ENCODE measurements at places on chromosomes 1 and 21.

DNA sequence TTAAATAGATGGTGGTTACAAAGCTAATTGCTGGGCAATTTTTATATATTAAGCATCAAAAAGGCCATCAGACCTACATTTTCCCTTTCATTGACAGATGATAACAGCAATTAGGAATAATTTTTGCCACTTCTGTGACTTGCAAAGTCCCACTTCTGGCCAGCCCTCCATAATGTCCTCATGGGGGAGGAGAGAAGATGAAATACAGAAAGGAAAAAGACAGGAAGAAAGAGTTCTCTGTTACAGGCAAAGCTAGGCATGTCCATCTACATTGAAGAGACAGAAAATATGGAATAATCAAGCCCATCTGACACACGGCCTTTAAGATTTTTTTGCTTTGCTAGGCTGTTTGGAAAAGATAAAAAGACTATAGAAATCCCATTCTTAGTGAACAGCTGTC lies 108.0 kb downstream of the ENAH start:
- H3K4me3 ChIP-seq: no peak overlapping the region
- H3K4me1 ChIP-seq: peaks cover 17% of the 10 kb centered on the region
- DNase-seq: no peak
- no peaks in the 10 kb centered on the region for H3K36me3 ChIP-seq
- H3K27ac ChIP-seq: no peak overlapping the region
- H3K27me3 ChIP-seq: peaks cover 5% of the 10 kb centered on the region

- DNase-seq: no peak
- H3K27ac ChIP-seq: no peak overlapping the region
- no peak overlapping the region for H3K4me3 ChIP-seq
- no peaks in the 10 kb centered on the region for H3K27me3 ChIP-seq
- H3K36me3 ChIP-seq: no peaks in the 10 kb centered on the region
Observed at GRCh38 chr1:87673748-87674147, 345.1 kb downstream of the LMO4 start.

DNA sequence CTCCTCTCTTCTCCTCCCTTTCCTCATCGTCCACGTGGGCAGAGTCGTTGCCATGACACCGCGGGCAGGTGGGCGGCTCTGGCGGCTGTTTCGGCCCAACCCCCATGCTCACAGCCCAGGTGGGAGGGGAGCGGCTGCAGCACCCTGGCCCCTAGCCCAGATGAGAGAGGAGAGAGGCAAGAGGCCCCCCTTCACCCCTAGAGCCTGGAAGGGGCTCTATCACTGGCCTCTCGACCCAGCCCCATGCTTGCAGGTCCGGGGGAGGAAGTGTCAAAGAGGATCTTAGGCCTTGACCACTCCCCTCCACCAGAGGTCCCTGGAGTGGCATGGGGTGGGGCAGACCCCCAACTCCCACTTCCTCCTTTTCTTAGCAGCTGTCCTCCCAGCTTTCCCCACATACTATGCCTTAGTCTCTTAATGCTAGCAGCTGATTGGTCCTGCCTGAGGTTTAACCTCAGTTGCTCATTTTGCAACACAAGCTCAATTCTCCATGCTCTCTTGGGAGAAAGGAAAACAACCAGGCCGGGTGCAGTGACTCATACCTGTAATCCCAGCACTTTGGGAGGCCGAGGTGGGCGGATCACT lies 10.4 kb downstream of the DLGAP3 start:
- H3K4me1 ChIP-seq: no peaks in the 10 kb centered on the region
- H3K27me3 ChIP-seq: peaks cover 30% of the 10 kb centered on the region
- H3K4me3 ChIP-seq: no peak overlapping the region
- no peak for DNase-seq

- H3K4me1 ChIP-seq: no peaks in the 10 kb centered on the region
- no peak for DNase-seq
- H3K27ac ChIP-seq: no peak overlapping the region
- H3K4me3 ChIP-seq: no peak overlapping the region
Observed at GRCh38 chr1:234435620-234436019, 43.4 kb downstream of the TARBP1 start.

DNA sequence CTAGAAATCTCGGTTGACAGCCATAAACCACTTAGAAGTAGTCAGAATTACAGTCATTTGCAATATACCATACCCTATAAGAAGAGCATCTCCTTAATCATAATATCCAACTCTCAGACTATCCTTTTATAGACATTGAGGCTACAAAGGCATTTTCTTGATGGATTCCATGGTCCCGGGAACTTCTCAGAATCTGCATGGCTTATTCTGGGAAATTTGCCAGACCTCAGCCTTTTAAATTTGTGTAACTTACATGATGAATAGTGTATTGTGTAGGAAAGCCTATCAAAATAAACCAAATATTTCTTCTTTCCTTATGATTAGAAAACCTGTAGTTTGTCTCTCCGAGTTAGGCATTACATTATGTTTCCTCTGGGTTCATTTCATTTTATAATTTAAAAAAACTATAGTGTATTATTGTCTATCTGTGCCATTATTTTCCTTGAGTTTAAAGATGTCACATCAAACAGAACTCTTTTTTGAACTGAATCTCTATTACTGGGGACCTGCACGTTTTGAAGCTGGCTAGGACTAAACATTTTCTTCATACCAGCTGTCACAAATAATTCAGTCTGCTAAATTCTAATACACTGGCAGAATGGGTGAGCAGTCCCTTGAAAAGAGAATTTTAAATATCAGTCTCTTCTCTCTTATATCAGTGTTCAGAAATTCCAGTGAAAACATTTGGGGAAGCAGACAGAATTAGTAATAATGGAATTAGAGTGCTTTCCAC lies 102.9 kb downstream of the GABPA start:
- no peaks in the 10 kb centered on the region for H3K4me1 ChIP-seq
- no peaks in the 10 kb centered on the region for H3K36me3 ChIP-seq
- no peak overlapping the region for H3K4me3 ChIP-seq
- no peak overlapping the region for H3K27ac ChIP-seq
- no peak for DNase-seq
- H3K27me3 ChIP-seq: peaks cover 9% of the 10 kb centered on the region

DNA sequence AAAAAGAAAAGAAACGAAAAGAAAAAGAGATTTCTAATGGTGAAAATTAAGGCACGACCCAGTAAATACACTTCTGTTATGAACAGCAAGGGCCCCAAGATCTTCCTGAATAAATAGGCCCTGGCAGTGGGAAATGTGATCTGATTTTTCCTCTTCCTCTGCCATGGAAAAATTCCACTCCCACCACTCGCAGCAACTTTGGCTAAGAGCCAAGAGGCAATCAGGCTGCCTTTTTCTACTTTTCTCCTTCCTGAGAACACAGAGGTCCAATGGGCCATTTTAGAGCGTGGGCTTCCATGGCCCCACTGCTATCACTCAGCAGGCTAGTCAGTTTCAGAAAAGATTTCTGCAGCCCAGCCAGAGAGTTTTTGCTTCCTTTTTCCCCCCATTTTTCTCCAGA lies 33.7 kb upstream of the AK4 start:
- no peak overlapping the region for H3K27ac ChIP-seq
- no peaks in the 10 kb centered on the region for H3K4me1 ChIP-seq
- DNase-seq: no peak
- H3K27me3 ChIP-seq: peaks cover 9% of the 10 kb centered on the region
- H3K36me3 ChIP-seq: peaks cover 2% of the 10 kb centered on the region

GRCh38 chr1:188463919-188464318 lies 1635.2 kb downstream of the PLA2G4A start:
- H3K27ac ChIP-seq: no peak overlapping the region
- no peaks in the 10 kb centered on the region for H3K4me1 ChIP-seq
- no peaks in the 10 kb centered on the region for H3K27me3 ChIP-seq

DNA sequence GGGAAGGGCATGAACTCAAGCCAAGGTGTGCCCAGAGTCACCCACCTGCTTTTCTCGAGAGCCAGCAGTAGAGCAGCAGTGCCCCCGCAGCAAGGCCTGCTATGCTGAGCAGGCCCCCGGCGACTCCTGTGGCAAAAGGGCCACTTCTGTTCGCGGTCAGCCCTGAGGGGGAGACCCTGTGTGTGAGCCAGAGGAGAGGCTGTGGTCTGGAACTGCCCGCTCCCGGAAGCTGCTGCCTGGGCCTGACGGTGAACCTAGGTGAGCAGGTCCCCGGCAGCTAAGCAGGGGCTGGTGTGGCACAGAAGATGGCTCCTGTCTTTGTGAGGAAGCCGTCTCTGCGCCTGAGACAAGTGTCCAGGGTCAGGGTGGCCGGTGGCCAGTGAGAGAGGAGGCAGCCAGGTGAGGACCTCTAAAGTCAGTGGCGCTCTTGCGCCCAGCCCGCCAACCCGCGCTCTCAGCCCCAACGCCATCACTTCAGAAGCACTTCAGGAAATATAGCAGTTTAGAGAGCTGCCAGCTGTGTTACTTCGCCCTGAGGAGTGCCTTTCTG lies 31.9 kb downstream of the FCRL5 start:
- peaks cover 7% of the 10 kb centered on the region for H3K4me1 ChIP-seq
- no peak overlapping the region for H3K4me3 ChIP-seq
- H3K36me3 ChIP-seq: no peaks in the 10 kb centered on the region
- DNase-seq: no peak

DNA sequence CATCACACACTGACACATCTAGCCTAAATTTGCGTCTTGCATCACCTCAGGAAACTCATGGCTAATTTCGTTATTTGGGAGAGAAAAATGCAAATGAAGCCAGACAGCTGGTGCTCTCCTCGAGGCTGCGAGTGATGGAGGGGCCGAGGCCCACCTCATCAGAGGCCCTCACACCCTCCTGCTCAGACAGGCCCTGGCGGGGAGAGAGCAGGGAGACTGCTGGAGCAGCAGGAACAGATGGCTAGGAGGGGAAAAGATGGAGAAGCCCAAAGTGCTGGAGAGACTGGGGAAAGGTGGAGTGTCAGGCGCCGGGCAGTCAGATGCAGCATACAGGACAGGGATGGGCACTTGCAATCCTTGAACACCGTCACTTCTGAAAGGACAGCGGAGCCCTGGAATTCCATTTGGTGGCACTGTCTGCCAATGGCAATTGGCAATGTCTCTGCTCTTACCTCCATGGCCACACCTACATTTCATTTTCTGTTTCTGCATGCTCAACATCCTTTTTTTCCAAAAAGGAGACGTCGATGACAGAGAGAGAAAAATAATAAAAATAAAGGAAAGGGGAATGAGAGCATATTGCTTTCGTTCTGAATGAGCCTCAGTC lies 286.2 kb downstream of the SPATA17 start:
- H3K4me3 ChIP-seq: no peak overlapping the region
- no peaks in the 10 kb centered on the region for H3K4me1 ChIP-seq
- no peaks in the 10 kb centered on the region for H3K27me3 ChIP-seq
- H3K27ac ChIP-seq: no peak overlapping the region
- no peaks in the 10 kb centered on the region for H3K36me3 ChIP-seq
- DNase-seq: no peak

- H3K36me3 ChIP-seq: no peaks in the 10 kb centered on the region
- H3K4me1 ChIP-seq: peaks cover 4% of the 10 kb centered on the region
- no peak overlapping the region for H3K4me3 ChIP-seq
- peaks cover 14% of the 10 kb centered on the region for H3K27me3 ChIP-seq
Observed at GRCh38 chr1:9289090-9289534, 3.6 kb upstream of the SPSB1 start.

DNA sequence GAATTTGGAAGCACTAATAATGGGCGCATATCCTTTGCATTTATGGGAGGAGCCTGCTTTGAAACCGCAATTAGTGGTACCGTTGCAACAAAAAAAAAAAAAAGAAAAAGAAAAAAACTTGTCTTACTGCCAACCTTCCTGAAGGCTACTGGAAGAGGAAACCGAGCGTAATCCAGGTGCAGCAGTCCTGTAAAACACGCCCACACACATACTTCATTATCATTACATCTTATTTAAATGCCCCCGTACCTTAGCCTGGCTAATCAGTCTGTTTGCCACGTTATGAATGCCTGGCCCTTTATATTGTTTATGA lies 686 bp upstream of the ZNF281 start:
- peaks cover 32% of the 10 kb centered on the region for H3K36me3 ChIP-seq
- no peaks in the 10 kb centered on the region for H3K27me3 ChIP-seq
- DNase-seq: no peak

- no peaks in the 10 kb centered on the region for H3K36me3 ChIP-seq
- H3K4me1 ChIP-seq: peaks cover 3% of the 10 kb centered on the region
- H3K27me3 ChIP-seq: peaks cover 2% of the 10 kb centered on the region
- DNase-seq: no peak
- no peak overlapping the region for H3K27ac ChIP-seq
- H3K4me3 ChIP-seq: no peak overlapping the region
Observed at GRCh38 chr1:4006676-4007374, 106.8 kb upstream of the C1orf174 start.

DNA sequence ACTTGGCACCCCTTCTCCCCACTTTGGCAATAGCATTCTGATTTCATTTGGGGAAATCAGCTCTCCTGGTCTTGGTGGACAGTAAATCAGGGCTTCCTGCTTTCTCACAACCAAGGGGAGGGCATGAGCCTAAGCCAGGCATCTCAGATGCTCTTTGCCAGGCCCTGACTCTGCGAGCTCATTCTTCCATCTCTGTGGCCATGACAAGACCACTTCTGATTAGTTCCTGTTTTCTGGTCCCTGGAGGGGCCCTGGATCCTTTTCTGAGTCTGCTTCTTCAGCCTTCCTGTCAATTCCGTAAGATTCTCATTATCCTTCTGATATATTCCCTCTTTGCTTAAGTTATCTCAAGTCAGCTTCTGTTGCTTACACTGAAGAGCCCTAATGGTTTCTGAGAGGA lies 210.4 kb downstream of the HIVEP3 start:
- H3K27me3 ChIP-seq: peaks cover 6% of the 10 kb centered on the region
- no peak for DNase-seq
- H3K4me1 ChIP-seq: peaks cover 18% of the 10 kb centered on the region
- H3K4me3 ChIP-seq: no peak overlapping the region
- no peak overlapping the region for H3K27ac ChIP-seq

- peaks cover 12% of the 10 kb centered on the region for H3K36me3 ChIP-seq
- no peaks in the 10 kb centered on the region for H3K27me3 ChIP-seq
- no peak overlapping the region for H3K27ac ChIP-seq
- H3K4me1 ChIP-seq: peaks cover 6% of the 10 kb centered on the region
- no peak overlapping the region for H3K4me3 ChIP-seq
Observed at GRCh38 chr1:15708486-15709137, 24.5 kb downstream of the PLEKHM2 start.

GRCh38 chr1:99580451-99580850 lies 65.5 kb upstream of the PALMD start:
- no peaks in the 10 kb centered on the region for H3K27me3 ChIP-seq
- H3K4me1 ChIP-seq: no peaks in the 10 kb centered on the region
- DNase-seq: no peak
- no peak overlapping the region for H3K27ac ChIP-seq

DNA sequence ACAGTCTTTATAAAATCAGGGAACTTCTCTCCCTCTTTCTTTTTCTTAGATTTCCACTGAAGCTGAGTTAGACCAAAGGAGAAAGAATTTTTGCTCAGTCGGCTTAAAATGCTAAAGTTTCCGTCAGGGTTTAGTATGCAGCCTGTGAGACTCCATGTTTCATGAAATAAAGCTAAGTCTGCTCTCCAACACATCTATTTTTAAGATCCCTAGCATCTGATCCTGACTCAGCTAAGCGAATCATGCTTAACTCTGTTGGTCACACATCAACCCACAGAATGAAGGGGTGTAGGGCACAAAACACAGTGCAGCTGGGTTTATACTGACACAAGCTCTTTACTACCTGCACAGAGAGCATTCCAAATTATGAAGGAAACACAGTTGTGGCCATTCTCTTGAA lies 102.4 kb upstream of the ZNF281 start:
- H3K36me3 ChIP-seq: no peaks in the 10 kb centered on the region
- DNase-seq: no peak
- peaks cover 20% of the 10 kb centered on the region for H3K27me3 ChIP-seq

All from activated naive CD8-positive, alpha-beta T cell treated with anti-CD3 and anti-CD28 coated beads, Interleukin-2, amount 10 ng/mL, durations not matched to agents 7 days and 5 days (primary cell).